Effector CD8-positive, alpha-beta T cell (primary cell): ENCODE measurements at places on chromosomes 13 and 19.
A peak's percentile ranks its signal among the peaks of the same experiment; 100 is the strongest.

DNA sequence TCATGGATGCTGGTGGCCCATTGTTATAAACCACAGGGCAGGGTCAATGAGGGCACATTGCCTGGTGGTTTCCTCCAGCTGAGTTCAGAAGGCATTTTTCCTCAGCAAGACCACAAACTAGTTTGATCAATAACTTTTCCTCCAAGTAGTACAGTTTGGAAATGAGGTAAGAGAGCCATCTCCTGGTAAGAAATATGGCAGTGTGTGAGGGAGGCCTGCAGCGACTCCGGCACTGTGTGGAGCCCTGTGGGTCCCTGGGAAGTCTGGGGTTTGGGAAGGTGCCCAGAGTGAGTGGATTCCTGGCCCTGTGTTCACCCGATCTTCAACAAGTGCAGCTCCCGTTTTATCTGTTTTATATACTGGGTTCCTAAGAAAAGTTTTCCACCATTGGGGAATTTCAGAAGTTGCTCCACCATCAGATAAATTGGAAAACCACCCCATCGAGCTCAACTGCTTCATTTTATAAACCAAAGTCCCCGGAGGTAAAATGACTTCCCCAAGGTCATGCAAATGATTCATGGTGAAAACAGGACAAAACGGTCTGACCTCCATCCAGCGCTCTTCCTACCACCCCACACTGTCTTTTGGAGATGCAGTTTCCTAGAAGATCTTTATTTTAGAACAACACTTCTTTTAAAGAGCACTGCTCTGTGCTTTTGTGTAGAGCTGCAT lies 148.4 kb downstream of the KATNAL1 start:
- DNase-seq, result no peak

DNA sequence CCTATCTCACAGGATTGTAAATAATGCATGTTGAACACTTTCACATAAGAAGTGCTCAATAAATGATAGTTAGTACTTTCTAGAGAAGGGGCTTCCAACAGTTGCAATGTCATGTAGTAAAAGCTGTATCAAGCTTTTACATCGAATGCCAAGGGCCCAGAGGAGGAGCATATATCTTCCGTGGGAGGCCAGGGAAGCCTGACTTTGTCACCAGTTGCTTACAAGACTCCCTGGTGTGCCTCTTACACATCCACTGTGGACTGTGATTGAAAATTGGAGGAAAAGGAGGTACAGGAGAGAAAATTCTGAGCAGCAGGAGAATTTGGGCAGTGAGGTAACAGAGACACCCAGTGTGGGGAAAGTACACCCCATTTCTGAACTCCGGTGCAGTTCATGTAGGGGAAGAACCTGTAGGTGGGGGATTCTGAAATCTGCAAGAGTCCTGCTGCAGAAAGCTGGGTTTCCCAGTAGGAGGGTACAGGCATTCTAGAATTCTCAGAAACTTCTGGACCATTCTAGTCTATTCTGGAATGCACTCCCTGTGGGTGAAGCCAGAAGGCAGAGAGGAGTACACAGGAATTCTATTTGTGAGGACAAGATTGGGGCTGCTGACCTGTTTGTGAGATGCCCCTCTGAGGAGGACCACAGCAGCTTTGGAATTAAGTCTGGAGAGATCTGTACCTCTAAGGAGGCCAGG lies 54.0 kb downstream of the ALOX5AP start:
- no peak for DNase-seq

DNA sequence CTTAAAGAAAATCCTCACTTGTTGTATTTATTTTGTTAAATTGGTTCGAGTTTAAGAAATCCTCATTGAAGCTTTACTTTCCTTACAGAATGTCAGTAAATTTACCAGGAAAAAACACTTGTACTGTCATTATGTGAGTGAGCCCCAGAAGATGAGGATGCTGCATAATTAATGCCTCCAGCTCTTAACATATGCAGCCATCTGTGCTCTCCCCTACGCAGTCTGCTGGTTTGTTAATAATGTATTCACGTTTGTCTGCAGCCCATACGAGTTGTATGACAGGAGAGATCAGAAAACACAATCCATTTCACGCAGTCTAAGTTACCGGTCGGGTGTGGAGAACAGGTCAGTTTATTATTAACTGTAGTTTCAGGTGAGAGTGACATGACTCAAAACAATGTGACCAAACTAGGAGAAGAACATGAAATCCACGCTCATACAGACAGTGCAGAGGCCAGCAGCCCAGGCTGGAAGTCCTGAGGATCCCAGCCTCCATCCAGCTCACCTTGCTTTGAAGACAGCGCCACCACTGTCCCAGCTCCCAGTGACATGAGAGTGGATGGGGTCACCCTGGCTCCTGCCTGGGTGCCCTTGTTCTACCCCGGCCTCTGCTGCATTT lies 19.8 kb upstream of the ATP11A start:
- no peak for DNase-seq

- DNase-seq, result no peak
Measured at GRCh38 chr19:6999933-7000332, 21.3 kb downstream of the MBD3L2B start.

DNA sequence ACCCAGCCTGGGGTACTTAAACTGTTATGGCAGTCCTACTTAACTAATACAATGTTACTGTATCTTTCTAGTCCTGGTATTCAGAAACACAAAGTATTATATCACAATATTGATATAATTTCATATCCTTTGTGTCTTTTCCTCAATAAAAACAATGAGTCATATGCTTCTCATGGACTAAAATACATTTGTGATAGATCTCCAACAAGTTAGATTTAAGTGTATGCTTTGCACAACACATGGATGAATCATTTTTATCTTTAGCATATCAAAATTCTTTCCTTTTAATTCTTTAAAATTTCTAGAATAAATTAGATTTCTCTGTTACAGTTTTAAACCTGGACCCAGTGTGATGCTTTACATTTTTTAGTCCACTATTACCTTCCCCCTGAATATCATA lies 1357.8 kb upstream of the ATXN8OS start:
- no peak for DNase-seq

- DNase-seq, result peak; percentile 71
Measured at GRCh38 chr19:18023622-18024251, 15.8 kb downstream of the ARRDC2 start.

DNA sequence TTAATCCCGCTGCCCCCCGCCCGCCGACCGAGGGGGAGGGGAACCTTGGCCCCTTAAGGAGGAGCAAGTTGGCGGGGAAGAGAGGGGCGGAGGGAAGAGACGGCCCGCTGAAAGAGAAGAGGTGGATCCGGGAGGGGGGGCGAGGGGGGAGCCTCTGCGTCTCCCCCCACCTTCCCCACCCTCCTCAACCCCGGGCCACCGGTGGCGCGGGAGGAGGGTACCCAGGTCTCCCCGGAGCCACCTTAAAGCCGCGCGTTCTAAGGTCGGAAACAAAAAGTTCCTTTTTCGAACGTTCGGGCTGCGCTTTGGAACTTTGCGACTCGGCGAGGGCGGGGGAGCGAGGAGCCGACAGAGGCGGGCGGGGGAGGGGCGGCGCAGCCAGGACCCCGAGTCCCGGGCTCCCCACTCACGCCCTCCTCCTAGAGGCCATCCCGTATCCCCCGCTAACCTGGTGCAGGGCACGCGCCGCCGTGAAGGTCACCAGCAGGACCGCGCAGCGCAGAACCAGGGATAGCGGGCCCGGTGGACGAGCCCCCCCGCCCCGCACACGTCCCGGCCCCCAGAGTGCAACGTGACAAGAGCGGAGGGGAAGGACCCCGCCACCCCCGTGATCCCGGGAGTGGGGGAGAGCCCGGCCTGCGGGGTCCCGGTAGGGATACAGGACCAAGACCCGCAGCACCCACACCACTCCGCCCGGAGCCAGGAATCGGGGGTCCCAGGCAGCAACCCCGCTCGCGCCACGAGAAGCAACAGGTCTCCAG lies 659 bp downstream of the ERF start:
- DNase-seq, result peak; percentile 70
